ENCODE measurements at places on chromosomes 2 and 18.
A peak's percentile ranks its signal among the peaks of the same experiment; 100 is the strongest.

GRCh38 chr2:70647873-70648481, 94.4 kb upstream of the TGFA start:
- peak; percentile 12 for DNase-seq

GRCh38 chr2:100208141-100208770, 65.9 kb upstream of the AFF3 start:
- DNase-seq: no peak

- peak; percentile 79 for DNase-seq
These were observed 93.3 kb downstream of the HNRNPLL start for GRCh38 chr2:38509314-38509946.

GRCh38 chr2:130786076-130786475, 30.7 kb downstream of the AMER3 start:
- no peak for DNase-seq

DNA sequence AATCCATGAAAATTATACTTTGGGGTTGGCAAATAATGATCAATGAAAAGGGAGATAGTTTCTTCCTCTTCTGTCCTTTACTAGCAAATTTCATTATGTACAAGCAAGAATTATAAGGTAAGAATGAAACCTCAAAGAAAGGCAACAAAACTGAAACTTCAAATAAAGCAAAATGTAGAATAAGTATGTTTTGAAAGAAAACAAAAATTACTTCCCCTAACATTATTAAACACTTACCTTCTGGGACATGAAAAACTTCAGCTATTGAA, 29.4 kb downstream of the THADA start:
- DNase-seq: no peak

DNA sequence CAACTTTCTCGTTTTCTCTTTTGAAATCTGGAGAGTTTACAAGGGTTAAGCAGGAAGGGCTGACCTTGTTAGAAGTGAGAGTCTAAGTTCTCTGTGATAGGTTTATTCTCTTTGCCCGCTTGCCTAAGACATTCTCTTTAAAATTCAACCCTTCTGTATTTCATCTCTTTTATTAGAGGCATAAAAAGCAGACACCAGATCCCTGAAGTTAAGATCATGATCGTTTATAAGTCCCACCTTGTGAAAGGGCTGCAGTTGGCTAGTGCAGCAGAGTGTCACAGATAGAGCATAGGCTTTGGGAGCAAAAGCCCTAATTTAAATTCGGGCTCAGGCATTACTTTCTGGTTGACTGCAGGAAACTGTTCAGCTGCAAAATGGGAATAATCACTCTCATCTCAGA, 181.2 kb downstream of the EPHA4 start:
- no peak for DNase-seq

DNA sequence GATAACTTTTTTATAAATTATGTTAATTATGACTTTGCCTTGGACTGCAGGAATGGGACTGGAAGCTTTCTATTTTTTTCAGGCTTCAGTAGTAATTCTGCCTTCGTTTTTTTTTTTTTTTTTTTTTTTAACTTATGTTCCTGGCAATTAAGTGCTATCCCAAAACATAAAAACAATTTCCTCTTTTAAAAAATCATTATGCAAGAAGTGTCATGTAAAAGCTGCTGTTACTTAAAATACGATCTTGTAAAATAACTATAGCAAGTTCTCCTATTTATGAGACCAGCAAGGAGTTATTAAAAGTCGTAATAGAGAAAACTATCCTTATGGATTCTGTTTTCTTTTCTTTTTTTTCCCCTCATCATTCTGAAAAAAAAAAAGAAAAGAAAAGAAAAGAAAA, 301.6 kb upstream of the FBXO11 start:
- DNase-seq: no peak

DNA sequence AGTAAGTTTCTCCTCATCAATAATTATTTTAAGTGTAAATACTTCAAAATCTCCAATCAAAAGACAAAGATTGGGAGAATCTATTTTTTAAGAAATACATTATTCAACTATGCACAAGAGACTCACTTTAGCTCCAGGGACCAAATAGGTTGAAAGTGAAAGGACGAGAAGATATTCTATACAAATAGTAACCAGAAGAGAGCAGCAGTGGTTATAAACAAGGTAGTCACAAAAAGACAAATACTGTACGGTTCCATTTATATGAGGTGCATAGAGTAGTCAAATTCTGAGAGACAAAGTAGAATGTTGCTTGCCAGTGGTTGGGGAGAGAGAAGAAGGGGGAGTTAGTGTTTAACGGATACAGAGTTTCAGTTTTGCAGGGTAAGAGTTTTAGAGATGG, 69.8 kb downstream of the POU3F3 start:
- no peak for DNase-seq

- DNase-seq: no peak
These were observed 39.3 kb downstream of the CD302 start for GRCh38 chr2:159758686-159759085.

DNA sequence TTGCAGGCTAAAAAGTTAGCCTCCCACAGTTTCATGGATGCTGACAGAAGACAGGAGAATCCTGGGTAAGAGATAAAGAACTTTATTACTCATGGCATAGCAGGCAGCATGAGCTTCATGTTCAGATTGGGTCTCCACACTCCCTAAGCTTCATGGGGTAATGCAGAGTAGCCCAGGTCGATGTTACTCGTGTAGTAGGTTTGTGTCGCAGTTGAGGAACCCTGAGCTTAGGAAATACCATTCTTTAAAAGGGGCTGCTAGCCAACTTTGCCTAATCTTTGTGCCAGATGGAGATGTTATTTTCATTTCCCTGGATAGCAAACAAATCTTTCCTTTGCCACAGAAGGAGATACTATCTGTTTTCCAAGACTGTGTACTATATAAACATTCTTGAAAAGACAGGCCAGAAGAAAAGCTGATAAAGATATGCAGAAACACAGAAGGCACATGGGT, 117.6 kb downstream of the LTBP1 start:
- DNase-seq: no peak

DNA sequence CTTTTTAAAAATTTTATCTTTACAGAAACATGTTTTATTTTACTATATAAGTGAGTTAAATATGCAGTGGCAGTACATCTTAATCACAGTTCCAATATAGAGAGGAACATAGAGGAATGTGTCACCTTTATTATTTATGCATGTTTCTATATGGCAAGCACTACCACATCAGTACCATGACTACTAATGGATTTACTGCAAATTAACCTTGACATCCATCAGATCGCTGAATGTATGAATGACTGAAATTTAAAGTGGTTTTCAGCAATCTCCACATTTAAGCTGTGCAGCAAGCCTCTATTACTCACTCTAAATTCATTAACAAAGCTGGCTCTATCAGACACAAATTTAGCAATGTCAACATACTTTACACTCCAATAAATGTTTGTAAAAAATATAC, 790.6 kb downstream of the NRXN1 start:
- DNase-seq: no peak

- DNase-seq: no peak
These were observed 2.8 kb downstream of the ARID5A start for GRCh38 chr2:96539215-96539920.

DNA sequence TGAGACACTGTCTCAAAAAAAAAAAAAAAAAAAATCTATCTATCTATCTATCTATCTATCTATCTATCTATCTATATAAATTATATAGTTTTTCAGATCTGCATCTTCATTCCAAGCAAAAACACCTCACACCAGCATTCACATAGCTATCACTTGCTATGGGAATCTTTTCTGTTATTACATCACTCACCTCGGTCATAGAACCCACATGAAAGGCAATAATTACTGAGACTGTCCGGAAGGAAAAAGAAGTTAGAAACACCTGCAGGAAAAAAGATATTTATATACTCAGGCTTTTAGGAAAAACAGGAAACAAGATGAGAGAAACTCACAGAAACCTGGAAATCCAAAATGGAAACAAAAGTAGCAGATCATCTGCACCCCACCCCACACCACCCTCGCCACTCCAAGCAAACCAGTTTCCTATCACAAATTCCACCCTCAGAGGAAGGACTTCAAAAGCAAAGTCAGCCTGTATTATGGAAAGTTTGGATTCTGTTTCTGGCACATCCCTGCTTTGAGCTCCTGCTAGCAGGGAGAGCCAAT, 21.9 kb upstream of the CCDC141 start:
- DNase-seq: no peak

GRCh38 chr2:137383391-137383790, 580.9 kb upstream of the HNMT start:
- no peak for DNase-seq

- no peak for DNase-seq
These were observed 139.0 kb upstream of the KLF7 start for GRCh38 chr2:207304761-207305160.

- DNase-seq: peak; percentile 24
These were observed 746.4 kb downstream of the SLC4A3 start for GRCh38 chr2:220373878-220374277.

All from fibroblast of skin of left biceps (primary cell).